KG1 (cell line): ENCODE measurements at places on chromosomes 7 and 10.

GRCh38 chr10:91880310-91880709 is 29.0 kb downstream of the FGFBP3 start:
- no peak for DNase-seq

- no peak for DNase-seq
Observed at GRCh38 chr7:136142583-136142982, 165.4 kb upstream of the MTPN start.

- no peak for DNase-seq
Observed at GRCh38 chr7:40303996-40304395, 169.2 kb downstream of the SUGCT start.

- no peak for DNase-seq
Observed at GRCh38 chr7:132782777-132783640, 206.7 kb upstream of the PLXNA4 start.

DNA sequence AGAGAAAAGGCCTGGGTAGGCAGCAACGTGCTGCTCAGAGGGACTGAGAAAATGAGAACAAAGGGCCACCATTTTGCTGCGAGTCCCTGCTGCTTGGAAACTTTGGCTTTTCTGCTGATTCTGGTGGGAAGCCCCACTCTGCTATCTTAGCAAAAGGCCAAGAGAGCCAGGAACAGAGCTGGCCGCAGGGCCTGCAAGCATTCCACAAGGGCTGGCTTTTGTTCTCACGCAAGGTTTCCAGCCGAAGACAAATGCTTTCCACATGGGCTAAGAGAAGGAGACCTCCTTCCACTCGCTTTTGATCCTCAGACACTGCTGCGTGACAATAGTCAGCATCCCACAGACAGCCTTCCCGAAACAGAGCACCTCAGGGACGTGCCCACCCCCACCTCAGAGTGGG is 163.1 kb downstream of the ARHGAP12 start:
- DNase-seq: no peak

GRCh38 chr10:84903320-84903719 is 574.9 kb downstream of the CCSER2 start:
- no peak for DNase-seq

DNA sequence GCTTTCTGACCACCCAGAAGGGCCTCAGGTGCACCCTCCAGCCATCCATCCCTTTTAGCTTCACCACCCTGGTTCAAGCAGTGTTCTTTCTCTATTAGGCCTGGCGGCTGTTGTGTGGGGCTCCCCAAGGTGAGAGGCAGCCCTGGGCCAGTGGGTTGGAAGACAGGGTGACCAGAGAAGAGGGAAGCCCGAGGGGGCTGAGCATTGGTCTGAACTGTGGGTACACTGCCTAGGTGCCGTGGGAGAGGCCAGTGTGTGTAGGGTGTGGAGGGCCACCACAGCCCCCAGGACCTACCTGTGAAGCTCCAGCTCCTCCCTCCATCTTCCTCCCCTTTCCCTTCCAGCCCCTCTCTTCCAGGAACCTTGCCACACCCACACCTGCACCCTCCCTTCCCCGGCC is 9.1 kb upstream of the MTPAP start:
- DNase-seq: no peak

DNA sequence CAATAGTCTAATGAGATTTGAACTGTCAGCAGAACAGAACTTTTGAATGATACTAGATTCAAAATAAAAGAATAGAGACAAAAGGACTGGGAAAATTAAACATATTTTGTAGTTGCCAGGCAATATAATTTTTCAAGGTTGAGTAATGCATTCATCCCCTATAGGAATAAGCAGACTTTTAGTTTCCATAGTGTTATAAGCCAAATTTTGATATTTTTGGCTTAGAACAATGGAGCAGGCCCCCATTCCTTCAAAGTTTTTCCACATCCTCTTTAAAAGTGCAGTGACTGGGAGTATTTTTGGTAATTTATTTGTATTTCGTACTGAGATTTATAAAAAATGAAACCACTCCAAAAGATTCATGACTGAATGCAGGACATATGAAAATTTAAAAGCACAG is 24.0 kb downstream of the MEOX2 start:
- DNase-seq: no peak

DNA sequence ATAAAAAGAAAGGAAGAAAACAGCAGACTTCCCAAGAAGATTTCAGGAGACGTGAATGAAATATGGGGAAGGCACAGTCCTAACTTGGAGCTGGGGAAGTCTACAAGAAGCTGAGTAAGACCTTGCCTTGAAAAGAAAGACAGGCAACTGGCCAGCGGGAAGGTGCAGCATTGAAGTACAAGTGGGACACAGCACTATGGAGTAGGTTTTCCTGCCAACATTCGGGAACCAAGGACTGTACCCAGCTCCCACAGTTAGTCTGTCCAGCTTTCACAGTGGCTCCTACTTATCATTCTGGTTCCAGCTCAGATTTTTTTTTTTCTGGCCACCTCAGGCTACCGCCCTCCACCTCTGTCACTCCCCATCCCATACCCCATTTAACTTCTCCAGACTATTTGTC is 10.0 kb downstream of the HPS1 start:
- DNase-seq: no peak
